ENCODE measurements at places on chromosomes 5 and 9.

DNA sequence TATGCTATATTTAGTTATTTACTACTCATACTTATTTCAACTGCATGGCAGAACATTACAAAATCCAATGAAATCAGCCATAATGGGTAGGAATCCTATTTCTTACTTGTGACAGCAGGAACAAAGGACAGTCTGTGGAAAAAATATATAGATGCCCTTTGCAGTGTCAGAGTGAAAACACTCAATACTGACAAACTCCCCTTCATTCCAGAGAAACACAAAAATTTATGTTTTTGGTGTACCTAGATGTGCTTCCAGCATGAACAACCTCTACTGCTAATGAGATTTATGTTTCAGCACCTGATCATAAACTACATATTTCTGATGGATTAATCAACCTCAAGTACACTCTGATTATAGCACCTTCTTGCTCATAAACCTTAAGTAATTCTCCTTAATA lies 132.4 kb downstream of the CDH10 start:
- no peak for DNase-seq

DNA sequence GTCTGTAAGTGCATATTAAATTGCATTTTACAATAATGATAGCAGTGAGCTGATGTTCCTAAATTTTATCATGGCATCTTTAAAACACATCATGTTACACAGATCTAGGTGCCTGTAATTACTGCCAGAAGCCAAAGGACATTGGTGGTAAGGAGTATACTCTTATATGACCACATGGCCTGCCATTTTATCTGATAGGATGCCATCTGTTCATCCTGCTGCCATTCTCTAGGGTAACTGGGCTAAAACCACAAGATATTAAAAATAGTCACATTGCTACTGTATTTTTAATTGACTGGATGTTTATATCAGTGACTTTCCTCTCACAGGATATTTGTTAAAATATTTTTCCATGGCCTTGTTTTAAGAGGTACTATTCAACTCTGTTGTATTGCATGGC lies 53.1 kb downstream of the HCN1 start:
- no peak for DNase-seq

GRCh38 chr5:55104946-55105701 lies 2.7 kb downstream of the GZMA start:
- DNase-seq: no peak

DNA sequence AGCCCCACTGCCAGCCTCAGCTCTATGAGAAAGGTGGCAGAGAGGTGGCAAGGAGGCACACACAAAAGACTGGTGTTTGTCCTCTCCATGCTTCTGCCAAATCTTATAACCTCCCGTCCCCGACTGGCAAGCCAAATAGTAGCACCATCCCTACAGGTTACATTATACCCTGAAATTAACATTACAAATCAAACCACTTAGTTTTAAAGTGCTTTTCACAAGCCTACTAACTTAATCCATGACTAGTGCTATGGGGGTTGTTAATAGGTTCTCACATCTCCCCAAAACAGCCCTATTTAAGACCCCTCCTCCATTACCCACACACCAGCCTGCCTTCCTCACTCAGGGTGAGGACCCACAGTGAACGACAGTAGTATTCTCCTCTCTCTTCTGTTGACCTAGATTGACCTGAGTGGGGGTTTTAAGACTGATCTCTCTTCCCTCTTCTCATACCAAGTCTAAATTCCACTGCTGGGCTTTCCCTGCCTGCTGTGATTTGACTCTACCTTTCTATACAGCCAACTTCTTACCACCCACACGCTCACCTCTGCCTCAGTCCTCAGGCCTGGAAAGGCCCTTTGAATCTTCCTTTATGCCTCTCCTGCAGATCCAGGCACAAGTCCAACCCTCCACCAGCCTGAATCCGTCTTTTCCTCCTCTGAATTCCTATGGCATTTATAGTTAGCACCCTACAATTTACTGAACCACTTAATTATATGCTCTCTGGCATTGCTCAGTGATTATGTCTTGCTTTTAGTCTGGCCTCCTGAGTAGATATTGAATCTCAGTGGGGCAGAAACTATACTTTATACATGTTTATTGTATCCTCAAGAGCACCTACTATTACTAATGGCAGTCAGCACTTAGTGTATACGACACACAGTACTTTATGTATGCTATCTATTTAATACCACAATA lies 116.1 kb downstream of the TMEM174 start:
- no peak for DNase-seq

DNA sequence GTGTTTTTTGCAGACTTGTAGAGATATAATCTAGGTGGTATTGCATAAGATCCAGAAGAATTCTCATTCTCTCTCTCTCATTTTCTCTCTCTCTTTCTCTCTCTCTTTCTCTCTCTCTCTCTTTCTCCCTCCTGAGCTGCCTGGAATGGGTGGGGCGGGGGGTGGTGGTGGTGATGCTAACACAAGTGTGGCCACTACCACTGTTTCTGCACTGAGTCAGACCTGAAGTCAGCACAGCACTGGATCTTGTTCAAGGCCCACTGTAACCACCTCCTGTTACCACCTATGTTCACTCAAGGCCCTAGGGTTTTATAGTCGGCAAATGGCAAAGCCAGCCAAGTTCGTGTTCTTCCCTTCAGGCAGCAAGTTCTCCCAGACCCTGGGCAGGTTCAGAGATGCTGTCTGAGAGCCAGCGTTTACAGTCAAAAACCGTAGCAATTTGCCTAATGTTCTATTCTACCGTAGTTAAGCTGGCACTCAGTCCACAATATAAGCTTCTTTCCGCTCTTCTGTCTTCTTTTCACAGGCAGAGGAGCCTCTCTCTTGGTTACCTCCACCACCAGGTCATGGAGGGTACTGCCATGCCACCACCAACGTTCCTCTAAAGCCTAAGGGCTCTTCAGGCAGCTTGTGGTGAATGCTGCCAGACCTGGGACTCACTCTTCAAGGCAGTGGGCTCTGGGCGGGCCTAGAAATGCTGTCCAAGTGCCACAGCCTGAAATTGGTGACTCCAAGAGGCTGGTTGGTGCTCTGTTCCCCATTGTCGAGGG lies 235.7 kb upstream of the PRR16 start:
- DNase-seq: no peak

- no peak for DNase-seq
Measured at GRCh38 chr5:3377831-3378230, 217.8 kb upstream of the IRX1 start.

- DNase-seq: no peak
Measured at GRCh38 chr5:159645179-159645846, 271.0 kb upstream of the ADRA1B start.

DNA sequence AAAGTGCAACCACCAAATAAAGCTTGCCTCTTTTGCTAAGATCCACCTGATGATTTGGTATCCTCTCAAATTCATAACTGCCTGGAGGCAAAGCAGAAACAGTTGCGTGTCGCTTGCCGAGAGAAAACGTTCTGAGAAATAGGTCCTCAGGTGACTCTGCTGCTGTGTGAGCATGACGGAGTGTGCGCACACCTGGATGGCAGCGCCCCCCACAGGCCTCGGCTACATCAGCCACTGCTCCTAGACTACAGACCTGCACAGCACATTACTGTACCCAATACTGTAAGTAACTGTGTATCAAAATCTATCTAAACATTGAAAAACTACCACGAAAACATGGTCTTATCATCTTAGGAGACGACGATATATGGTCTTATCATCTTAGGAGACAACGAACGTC lies 87.4 kb downstream of the CAMSAP1 start:
- no peak for DNase-seq

DNA sequence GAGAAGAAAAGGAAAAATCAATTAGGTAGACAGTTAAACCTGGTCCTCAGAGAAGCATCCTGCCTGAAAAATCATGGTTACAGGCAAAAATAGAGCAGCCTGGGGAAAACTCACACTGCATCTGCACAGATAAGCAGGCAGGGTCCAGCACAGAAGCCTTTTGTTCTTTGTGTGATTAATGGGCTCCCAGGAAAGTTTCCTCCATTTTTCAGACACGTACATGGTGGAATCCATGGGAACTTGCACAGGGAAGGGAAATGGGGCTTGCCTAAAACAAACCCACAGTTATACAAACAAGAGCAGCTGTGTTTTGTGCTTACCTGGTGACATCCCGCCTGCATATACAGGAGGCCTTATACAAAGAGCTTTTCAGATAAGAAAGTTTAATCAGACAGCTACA lies 243.9 kb upstream of the ATP10B start:
- no peak for DNase-seq

DNA sequence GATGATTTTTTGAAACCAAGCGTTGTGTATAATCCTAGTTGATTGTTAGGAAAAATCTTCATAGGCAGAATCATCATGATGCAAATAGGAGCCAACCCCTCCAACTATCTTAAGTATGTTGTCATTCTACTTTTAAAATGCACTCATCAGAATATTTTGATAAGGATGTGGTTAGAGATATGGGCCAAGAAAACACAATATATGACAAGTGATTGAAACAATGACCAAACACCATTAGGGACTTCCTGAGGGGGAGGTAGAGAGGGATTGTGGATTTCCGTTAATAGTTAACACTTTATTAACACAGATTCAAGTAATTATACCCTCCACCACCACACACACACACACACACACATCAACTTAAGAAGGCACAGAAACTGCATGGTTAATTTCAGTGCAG lies 143.3 kb downstream of the ARSB start:
- DNase-seq: no peak

GRCh38 chr5:96148376-96148775 lies 186.7 kb upstream of the ELL2 start:
- no peak for DNase-seq

DNA sequence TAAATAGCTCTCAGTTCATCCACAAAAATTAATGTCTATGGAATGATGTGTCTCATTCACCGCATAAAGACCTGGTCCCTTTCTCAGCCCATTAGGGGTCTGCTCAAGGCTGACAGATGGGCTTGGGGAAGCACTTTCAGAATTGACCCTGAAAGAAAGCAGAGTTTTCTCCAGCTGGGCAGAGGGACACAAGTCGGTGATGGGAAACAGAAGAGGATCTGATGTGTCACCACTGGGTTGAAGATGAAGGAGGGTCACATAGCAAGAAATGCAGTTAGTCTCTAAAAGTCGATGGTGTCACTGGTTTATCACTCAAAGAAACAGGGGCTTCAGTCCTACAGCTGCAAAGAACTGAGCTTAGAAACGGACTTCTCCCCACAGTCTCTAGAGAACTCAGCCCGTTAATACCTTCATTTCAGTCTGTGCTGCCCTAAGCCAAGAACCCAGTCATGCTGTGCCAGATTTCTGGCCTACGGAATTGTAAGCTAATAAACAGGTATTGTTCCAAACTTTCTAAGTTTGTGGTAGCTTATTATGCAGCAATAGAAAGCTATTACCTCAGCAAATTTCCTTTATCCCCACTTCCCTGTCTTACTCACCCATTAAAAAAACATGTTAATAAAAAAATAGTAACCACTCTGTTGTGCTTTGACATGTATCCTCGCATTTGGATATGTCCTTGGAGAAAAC lies 64.6 kb downstream of the ADAMTS12 start:
- DNase-seq: no peak

DNA sequence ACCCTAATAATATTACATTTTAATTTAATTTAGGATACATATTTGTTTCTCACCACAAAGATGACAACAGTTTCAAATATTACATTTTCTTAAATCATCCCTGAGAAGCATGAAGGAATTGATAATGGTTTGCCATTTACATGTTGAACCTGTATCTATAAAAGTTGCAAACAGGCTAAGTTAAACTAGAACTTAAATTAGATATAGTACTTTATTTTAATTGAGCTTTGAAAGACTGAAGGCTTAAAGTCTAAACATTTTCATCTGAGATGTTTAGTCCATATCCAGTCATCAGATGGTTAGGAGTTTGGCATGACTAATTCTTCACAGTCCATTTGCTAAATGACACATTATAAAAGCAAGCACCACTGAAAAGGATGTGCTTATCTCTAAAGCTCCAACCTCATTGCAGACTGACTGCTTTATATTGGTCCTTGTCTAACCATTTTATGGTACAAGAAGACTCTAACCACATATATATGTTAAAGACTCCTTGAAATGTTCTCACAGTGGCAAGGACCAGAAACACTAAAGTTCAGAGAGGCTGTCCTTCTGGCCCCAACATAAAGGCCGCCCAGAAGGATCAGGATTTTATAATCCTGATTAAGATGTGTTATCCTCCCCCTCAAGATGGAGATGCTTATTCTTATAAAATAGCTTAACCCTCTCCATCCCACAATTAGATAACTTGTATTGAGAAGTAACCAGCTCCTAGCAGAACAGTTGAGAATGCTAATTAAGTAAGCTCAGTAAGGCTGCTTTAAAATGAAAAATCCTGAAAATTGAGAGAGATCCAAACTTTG lies 25.8 kb downstream of the WNT8A start:
- no peak for DNase-seq

DNA sequence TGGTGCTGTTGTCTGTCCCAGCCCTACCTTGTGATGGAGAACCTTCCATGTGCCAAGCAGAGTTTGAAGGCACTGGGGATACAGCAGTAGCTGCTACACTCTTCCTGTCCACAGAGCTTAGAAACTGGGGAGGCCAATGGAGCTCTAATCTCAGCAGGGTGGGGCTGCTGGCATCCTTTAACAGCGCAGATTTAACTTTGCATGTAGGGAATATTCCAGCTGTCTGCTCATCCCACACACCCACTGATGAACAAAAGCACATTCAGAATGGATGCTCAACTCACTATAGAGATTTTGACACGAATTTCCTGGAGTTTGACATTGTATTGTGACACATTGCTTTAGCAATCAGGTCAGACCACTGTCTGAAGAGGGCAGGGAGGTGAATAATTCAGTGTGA lies 49.0 kb downstream of the TMEM215 start:
- no peak for DNase-seq

GRCh38 chr5:23763170-23763569 lies 255.8 kb downstream of the PRDM9 start:
- DNase-seq: no peak

GRCh38 chr9:105535920-105536668 lies 21.8 kb upstream of the FKTN start:
- DNase-seq: no peak

DNA sequence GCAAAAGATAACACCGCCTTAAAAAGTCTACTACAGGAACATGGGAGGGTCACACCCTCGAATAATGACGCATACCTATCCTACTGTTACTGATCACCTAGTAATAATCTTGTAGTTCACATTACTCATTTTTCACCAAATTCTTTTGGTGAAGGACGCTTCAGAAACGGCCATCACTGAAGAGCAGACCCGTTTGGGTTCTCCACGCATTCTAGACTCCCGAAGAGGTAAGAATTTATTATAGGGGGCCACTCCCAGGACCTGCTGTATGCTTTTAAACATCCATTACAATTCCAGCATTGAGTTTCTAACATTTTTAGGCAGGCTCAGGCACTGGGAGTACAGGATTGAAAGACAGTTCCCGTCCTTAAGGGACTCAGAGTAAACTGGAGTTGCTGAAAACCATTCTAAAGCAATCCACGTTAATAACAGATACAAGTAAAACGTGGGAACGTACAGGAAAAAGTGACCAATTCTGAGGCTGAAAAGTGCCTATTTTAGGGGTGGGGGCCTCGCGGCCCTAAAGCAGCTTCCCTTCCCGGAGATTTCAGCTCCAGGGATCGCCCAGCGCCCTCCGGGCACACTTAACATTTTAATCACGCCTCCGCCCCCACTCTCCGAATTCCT lies at the start of gene FER:
TSS of gene FER (plus strand) at position 124 of the 627 bp plus-strand sequence. CDS start 50,286 bp downstream, outside the sequence.
- DNase-seq: peak; percentile 63

Data from activated effector memory CD4-positive, alpha-beta T cell treated with anti-CD3 and anti-CD28 coated beads, Interleukin-2, amount 50 U/mL, for 16 hours (primary cell).